ENCODE measurements at places on chromosomes 13 and 19. TPM values are rescaled to one million over a fixed set of nuclear protein-coding genes. Genes with fewer than 3 reads are reported as not detected.

GRCh38 chr13:40438999-40439797, 227.2 kb downstream of the FOXO1 start:
- no peaks in the 10 kb centered on the region for H3K27me3 ChIP-seq
- H3K36me3 ChIP-seq = no peaks in the 10 kb centered on the region
- peak; percentile 20 for DNase-seq
- peaks cover 10% of the 10 kb centered on the region for H3K4me1 ChIP-seq

GRCh38 chr13:69585656-69586055, 522.0 kb upstream of the ATXN8OS start:
- no peaks in the 10 kb centered on the region for H3K36me3 ChIP-seq
- no peak for DNase-seq
- no peaks in the 10 kb centered on the region for H3K4me1 ChIP-seq
- H3K4me3 ChIP-seq = no peak overlapping the region
- no peak overlapping the region for H3K27ac ChIP-seq
- H3K27me3 ChIP-seq = no peaks in the 10 kb centered on the region

DNA sequence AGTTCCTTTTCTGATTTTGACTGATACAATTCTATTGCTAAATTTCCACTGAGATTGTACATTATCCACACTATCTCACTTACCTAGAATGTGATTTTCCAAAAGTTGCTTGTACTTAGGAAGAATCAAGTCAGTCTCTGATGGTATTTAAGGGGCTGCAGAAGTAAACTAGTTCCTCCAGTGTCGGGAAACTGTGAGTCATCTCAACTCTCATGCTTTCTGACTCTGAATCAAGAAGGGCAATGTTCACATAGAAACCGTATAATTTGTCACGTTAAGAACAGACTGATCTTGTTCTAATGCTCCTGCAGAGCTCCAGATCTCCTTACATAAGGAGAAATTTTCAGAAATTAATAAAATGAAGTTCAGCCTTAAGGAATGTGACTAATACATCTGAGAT, 369.3 kb downstream of the KLF5 start:
- peak; percentile 94 for DNase-seq
- peak overlapping the region; percentile 24 for H3K27ac ChIP-seq
- H3K36me3 ChIP-seq = no peaks in the 10 kb centered on the region
- peaks cover 20% of the 10 kb centered on the region for H3K4me1 ChIP-seq
- no peaks in the 10 kb centered on the region for H3K27me3 ChIP-seq

GRCh38 chr19:7480222-7480969, 8.4 kb downstream of the PEX11G start:
- no peaks in the 10 kb centered on the region for H3K36me3 ChIP-seq
- no peaks in the 10 kb centered on the region for H3K27me3 ChIP-seq
- H3K4me3 ChIP-seq = no peak overlapping the region
- no peak for DNase-seq
- H3K27ac ChIP-seq = no peak overlapping the region

- peaks cover 22% of the 10 kb centered on the region for H3K4me1 ChIP-seq
- H3K36me3 ChIP-seq = peaks cover 3% of the 10 kb centered on the region
- H3K4me3 ChIP-seq = no peak overlapping the region
- no peak for DNase-seq
- peak overlapping the region; percentile 55 for H3K27ac ChIP-seq
- no peaks in the 10 kb centered on the region for H3K27me3 ChIP-seq
These were observed 7.2 kb downstream of the GARRE1 start for GRCh38 chr19:34261334-34262109.

GRCh38 chr13:96816261-96816660, 178.0 kb downstream of the OXGR1 start:
- no peak overlapping the region for H3K27ac ChIP-seq
- DNase-seq = no peak
- H3K27me3 ChIP-seq = no peaks in the 10 kb centered on the region
- H3K4me3 ChIP-seq = no peak overlapping the region
- no peaks in the 10 kb centered on the region for H3K4me1 ChIP-seq

DNA sequence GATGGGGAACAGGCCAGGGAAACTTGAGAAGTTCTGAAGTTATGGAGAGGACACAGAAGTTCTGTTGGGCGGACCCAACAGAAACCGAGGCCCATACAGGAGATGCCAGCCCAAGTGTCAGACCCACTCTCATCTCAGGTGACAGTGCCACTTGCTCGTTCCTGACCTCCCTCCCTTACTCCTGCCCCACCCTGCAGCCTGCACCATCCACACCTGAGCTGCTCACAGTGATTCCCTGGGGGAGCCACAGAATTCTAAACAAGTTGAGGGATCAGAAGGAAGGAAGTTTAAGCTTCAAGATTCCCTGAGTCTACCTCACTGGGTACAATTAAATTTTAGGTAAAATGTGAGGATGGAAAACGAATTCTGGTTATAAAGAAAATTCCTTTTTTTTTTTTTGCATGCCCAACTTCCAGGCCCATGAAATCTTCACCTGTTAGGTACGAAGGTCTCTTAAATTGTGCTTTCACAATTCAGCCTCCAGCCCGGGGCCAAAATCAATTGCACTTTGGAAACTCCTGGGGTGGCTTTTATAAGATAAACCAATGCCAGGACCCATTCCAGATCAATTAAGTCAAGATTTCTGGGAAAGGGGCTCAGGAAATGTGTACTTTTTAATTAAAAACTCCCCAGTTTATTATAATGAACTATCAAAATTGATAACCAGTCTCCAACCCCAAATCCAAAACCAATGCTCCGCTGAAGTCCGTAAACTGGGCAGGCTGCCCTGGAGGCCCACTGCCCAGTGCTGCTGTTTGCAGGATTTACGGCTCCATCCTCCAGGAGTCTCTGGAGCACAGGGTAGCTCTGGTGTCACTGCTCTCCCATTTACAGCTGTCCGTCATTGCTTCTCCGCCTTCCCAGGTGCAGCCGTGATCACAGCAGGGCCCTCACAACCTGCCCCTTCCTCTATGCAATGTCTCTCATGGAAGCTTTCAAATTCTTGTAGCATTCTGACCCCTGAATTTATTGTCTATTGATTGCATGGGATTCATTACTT, 643.5 kb downstream of the UQCRFS1 start:
- DNase-seq = no peak
- H3K36me3 ChIP-seq = no peaks in the 10 kb centered on the region
- H3K4me3 ChIP-seq = no peak overlapping the region
- no peaks in the 10 kb centered on the region for H3K4me1 ChIP-seq
- no peak overlapping the region for H3K27ac ChIP-seq

KLK3 gene
- total RNA-seq = not detected

OBI1 gene
- total RNA-seq = 12.8 TPM

OLFM4 gene
- not detected for total RNA-seq

SLC1A6 gene
- total RNA-seq = 0.29 TPM

KBTBD7 gene
- 3.8 TPM for total RNA-seq

ZNF415 gene
- total RNA-seq = 8.7 TPM
